ENCODE measurements at places on chromosomes 1 and 21. TPM values are rescaled to one million over a fixed set of nuclear protein-coding genes. Genes with fewer than 3 reads are reported as not detected.

Gene GUCA2A
- total RNA-seq = not detected

Gene CR1L
- total RNA-seq = not detected

Gene LAMC1
- total RNA-seq = not detected

Gene PROX1
- total RNA-seq = not detected

Gene SPRR2G
- total RNA-seq = not detected

Gene HS2ST1
- 20.9 TPM for total RNA-seq

Gene LCE1F
- total RNA-seq = not detected

Gene S100A7
- not detected for total RNA-seq

Gene OR2M4
- not detected for total RNA-seq

Gene RGS4
- not detected for total RNA-seq

Gene HTR1D
- total RNA-seq = not detected

Gene CASQ2
- total RNA-seq = not detected

Gene INSRR
- total RNA-seq = 0.21 TPM

Gene VWA5B1
- not detected for total RNA-seq

Gene TEDDM1
- total RNA-seq = not detected

Gene RAP1A
- 133 TPM for total RNA-seq

Gene KRTAP11-1
- total RNA-seq = not detected

Gene PADI2
- not detected for total RNA-seq

Gene TNFRSF14
- 86.5 TPM for total RNA-seq

Gene SYT14
- not detected for total RNA-seq

Gene NBPF26
- total RNA-seq = 22.6 TPM

Gene CELA3B
- not detected for total RNA-seq

Gene FCRL1
- not detected for total RNA-seq

Gene TFF1
- not detected for total RNA-seq

Gene DHCR24
- 140 TPM for total RNA-seq

Gene AADACL3
- not detected for total RNA-seq

Gene SLFNL1
- total RNA-seq = 0.40 TPM

Gene FAM78B
- 0.18 TPM for total RNA-seq

Gene RUNX3
- total RNA-seq = 147 TPM

Gene PPP1R8
- total RNA-seq = 66.6 TPM

Gene PBX1
- not detected for total RNA-seq

Gene LPGAT1
- 59.3 TPM for total RNA-seq

Gene DCDC2B
- total RNA-seq = not detected

Gene GJB3
- total RNA-seq = not detected

Gene ADGRL4
- not detected for total RNA-seq

Gene ANXA9
- not detected for total RNA-seq

Gene ILDR2
- 5.0 TPM for total RNA-seq

Gene HYI
- 8.4 TPM for total RNA-seq

Gene HCRTR1
- total RNA-seq = not detected

Gene SLC44A3
- not detected for total RNA-seq

Gene CD5L
- not detected for total RNA-seq

Gene RASAL2
- not detected for total RNA-seq

Data from activated CD8-positive, alpha-beta T cell treated with anti-CD3 and anti-CD28 coated beads, Interleukin-2, amount 10 ng/mL, durations not matched to agents 7 days and 5 days (primary cell).